ENCODE measurements at places on chromosomes 2 and 18. TPM values are rescaled to one million over a fixed set of nuclear protein-coding genes. Genes with fewer than 3 reads are reported as not detected.

GRCh38 chr2:105718846-105719481 is 25.7 kb upstream of the NCK2 start:
- no peak for DNase-seq

- DNase-seq, result no peak
Observed at GRCh38 chr2:141393214-141393545, 737.6 kb downstream of the LRP1B start.

Gene FOXD4L1
- not detected for total RNA-seq

DNA sequence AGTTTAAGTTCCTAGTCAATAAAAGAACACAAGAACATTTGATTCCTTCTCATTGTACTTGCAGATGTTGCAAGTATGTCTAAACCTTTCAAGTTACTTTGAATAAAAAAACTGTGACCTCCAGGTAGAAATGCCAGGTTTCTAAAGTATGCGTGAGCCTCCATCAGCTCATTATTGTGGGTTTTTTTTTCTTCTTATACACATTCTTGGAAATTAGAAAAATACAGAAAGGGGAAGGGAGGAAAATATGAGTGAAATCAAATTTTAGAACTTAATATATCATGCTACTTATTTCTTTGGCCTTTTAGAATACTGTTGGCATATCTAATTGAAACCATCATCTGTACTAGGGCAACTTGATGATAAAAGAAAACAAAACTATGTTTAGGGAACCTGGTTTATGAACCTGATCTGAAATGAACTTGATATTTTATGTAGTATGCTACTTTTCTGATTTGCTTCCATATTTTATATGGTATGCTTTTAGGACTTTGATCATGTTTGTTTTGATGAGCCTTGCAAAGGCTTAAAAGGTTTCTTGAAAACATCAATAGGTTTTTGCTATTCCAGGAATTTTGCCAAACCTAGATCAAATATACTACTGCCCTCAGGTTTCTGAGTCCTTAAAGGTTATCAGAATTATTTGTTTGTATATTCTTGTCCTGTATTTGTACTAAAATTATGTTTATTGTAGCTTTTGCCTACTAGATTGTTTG is 130.7 kb upstream of the MAP3K20 start:
- DNase-seq, result no peak

DNA sequence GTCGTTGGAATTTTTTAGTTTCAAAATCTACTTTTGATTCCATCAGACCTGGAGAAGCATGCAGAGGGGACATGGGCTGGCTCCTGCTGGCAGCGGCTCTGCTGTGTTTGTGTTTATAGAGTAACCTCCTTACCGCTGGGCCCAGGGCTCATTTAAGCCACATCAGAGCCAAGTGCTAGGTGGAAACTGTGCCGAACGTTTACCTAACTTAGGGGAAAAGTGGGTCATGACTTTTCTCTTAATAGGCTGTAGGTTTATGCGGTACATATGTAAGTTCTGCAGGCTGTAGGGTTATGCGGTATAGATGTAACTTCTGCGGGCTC is 17.7 kb downstream of the CNDP2 start:
- no peak for DNase-seq

- DNase-seq, result no peak
Observed at GRCh38 chr2:69718338-69718965, 23.5 kb upstream of the ANXA4 start.

GRCh38 chr2:103165836-103166235 is 404.0 kb downstream of the TMEM182 start:
- peak; percentile 72 for DNase-seq

DNA sequence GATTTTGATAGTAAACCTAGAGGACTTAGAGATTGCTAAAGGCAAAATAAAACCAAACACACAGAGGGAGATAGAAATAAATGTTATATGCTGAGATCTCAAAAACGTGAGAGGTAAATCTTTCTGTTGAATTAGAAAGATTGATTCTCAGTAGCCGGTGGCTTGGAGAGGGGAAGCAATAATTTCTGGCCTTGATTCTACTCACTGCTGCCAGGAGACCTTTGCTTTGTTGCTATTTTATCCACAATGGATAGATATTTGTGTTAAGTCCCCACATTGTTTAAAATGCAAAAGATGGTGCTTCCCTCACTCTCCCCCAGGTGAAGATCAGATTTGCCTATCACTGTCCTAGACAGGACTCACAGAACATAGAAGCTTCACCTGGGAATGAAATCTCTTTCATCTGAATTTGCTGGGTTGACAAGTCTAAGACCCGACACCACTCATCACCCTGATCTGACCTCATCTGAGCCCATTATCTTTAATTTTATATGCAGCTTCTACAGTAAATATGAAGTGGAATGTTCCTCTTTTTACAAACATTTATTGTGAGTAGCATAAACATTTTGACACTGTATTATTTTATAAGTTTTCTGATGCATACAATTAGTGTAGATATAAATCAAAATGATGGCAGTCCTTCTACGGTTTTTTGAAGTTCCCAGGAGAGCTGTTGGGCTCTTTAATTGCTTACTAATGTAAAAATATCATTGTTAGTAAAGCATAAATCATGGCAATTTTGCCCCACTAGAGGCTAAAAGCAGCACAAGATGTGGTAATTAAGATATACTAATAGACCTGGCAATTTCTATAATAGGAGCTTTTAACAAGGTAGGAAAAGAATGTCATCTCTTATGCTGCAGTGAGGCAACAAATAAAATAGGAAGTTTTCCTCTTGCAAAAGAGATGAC is 149.7 kb downstream of the DCC start:
- no peak for DNase-seq

DNA sequence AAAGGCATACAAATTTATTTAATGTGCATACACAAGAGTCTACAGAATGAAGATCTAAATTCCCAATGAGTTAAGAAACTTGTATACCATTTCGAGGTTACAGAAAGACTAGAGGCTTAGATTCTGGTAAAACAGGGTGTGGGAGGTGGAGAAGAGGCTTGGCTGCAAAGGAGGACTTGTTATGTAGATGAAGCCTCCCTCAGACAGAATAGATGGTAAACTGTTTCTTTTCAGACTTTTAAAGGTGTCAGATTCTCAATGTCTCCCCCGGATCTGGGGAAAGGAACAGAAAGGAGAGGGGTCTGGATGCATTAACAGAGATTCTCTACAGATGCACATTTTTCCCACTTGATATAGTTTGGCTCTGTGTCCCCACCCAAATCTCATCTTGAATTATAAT is 126.0 kb downstream of the ST6GAL2 start:
- no peak for DNase-seq

Gene MSTN
- total RNA-seq, result not detected

- DNase-seq, result no peak
Observed at GRCh38 chr2:160747501-160748170, 254.0 kb upstream of the RBMS1 start.

DNA sequence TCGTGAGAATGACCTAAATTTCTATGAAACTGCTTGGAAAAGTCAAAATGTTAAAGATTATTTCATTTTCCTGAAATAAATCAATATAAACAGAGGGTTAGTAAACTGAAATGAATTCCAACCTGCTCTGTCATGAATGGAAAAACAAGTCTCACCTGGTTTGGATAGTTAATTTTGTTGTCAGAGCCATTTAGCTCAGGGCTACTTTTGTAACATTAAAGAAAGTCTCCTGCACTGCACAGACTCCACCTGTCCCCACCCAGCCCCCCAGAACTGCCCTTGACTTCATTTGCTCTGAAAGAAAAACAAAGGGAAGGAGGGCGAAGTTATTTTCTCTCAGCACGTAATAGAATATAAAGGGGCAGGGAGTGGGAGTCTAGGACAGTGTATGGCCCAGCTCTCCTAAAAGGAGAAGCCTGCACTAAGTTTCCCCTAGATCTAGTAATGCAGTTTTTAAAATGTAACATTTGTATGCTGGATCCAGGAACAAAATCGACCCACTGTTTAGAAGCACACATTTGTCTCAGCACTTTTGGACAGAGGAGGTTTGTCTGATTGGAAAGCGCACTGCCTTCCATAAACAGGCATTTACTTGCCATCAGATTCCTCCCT is 54.2 kb upstream of the ACSL3 start:
- DNase-seq, result no peak

Gene AFF3
- total RNA-seq, result 0.56 TPM

Measured in neural progenitor cell (in vitro differentiated cells).